ENCODE measurements at places on chromosomes 5 and 9.

- no peak for DNase-seq
Measured at GRCh38 chr5:154647761-154648145, 107.4 kb upstream of the LARP1 start.

- DNase-seq: no peak
Measured at GRCh38 chr5:54725391-54726280, 208.1 kb downstream of the SNX18 start.

- DNase-seq: no peak
Measured at GRCh38 chr5:157366741-157367674, 93.0 kb upstream of the NIPAL4 start.

DNA sequence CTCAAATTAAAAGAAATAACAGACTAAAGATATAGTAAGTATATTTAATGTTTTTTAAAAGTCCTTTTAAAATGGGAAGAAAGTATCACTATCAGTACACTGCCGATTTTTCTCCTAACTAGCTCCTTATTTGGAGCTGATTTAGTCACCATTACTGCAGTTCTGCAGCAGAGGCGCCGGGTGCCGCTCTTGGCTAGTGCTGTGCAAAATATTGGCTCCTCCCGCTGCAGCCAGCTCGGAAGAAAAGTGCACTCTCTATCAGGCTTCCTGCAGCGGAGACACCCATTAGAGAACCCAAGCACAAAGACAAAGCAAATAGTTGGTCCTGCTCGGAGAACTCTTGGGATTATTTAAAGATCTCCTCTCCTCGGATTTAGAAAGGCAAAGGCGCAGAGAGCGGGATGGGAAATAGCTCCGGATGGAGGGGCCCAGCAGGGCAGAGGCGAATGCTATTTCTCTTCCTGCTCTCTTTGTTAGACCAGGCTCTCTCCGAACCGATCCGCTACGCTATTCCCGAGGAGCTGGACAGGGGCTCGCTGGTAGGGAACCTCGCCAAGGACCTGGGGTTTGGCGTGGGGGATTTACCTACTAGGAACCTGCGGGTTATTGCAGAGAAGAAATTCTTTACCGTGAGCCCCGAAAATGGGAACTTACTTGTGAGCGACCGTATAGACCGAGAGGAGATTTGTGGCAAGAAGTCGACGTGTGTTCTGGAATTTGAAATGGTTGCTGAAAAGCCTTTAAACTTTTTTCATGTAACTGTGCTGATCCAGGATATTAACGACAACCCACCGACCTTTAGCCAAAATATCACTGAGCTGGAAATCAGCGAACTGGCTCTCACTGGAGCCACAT lies at the start of gene PCDHGB3:
PCDHGB3 (plus strand) TSS at position 249 of the 855 bp plus-strand sequence; CDS start at position 402, 153 bp downstream.
- no peak for DNase-seq

GRCh38 chr5:140596321-140596741 lies 31.7 kb downstream of the SLC35A4 start:
- DNase-seq: no peak

DNA sequence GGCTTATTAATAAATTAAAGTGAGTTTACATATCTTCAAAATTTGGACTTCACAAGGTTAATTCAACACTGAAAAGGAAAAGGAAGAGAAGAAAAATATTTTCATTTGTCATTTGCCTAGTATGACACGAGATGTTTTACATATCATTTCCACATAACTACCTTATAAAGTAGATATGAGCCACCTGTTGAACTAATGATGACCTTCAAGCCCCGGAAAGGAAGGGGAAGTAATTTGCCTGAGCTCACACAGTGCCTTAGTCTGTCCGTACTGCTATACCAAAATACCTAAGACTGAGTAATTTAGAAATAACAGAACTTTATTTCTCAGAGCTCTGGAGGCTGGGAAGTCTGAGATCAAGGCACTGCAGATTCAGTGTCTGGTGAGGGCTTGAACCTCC lies 17.9 kb downstream of the CMYA5 start:
- no peak for DNase-seq

DNA sequence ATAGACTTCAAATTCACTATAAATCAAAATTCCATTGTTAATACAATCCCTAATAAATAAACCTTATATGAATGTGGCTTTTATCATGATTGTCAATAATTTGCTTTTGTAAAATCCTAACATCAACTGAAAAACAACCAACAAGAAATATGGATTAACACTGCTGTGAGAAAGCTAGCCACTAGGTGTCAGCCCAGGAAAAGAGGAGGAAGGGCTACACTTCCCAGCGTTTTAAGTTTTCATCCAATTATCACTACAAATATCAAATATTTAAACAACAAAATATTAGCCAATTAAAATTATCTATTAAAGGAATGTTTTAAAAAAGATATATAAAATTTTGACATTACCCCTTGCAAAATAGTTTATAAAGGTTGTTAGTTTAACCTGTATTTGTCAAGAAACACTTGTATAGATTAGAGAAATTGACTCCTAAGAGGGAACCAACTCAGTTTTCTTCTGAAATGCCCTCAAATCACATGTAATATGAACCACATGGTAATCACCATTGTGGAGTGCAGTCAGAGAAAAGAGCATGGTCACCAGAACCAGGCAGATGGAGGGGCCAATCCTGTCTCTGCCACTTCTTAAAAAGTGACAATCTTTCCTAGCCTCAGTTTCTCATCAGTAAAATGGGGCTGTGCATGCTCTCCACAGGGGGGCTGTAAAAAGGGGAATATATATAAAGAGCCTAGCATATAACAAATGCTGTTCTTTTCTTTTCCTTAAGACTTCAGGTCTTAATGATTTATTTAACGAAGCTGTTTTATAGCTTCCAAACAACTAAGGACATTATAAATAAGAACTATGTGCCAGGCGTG lies 188.2 kb downstream of the CRB2 start:
- DNase-seq: no peak

GRCh38 chr9:123763910-123764588 lies 165.9 kb downstream of the DENND1A start:
- no peak for DNase-seq

GRCh38 chr5:153480401-153480800 lies 10.1 kb upstream of the GRIA1 start:
- no peak for DNase-seq

DNA sequence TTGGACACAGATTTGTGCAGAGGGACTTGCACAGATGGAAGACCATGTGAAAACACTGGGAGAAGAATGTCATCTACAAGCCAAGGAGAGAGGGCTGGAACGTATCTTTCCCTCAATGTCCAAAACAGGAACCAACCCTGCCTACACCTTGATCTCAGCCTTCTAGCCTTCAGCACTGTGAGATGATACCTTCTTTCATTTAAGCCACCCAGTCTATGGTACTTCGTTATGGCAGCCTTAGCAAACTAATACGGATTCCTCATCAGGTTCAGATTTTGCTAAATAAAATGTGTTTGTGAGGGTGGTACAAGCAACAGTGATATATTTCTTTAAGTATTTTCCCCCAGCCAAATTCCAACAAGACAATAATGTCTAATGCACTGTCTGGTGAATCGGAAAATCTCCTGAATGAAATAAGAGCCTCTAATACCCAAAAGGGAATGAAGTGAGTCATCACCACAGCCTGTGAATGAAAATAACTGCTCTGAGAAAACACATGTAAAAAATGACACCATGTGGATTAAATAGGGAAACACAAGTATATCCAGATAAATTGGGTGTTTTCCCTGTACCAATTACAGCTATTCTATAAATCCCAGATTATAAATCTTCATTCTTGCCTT lies 182.8 kb upstream of the TARS1 start:
- DNase-seq: no peak

- DNase-seq: no peak
Measured at GRCh38 chr5:123813937-123814624, 302.1 kb downstream of the CSNK1G3 start.

DNA sequence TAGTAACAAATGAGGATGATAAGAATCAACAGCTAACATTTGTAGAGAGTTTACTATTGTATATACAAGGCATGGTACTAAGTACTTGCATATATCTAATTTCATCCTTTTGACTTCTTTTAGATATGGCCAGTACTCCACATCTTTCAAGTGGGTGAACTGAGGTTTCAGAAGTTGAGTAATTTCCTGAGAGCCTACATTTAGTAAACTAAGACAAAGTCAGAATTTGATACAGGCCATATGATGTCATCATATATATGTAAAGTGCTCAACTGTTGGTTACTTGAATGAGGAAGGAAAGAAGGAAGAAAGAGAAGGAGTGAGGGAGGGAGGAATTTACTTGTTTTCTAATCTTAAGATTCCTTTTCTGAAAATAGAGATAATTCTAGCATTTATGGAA lies 52.8 kb downstream of the GRIA1 start:
- no peak for DNase-seq

DNA sequence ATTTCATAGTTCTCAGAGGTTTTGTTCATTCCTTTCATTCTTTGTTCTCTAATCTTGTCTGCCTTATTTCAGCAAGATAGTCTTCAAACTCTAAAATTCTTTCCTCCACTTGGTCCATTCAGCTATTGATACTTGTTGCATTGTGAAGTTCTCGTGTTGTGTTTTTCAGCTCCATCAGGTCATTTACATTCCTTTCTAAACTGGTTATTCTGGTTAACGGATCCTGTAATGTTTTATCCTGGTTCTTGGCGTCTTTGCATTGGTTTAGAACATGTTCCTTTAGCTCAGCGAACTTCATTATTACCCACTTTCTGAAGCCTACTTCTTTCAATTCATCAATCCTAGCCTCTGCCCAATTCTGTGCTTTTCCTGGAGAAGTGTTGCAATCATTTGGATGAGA lies 45.1 kb upstream of the TXNDC8 start:
- no peak for DNase-seq

GRCh38 chr9:123375469-123376132 lies 19.6 kb downstream of the CRB2 start:
- no peak for DNase-seq

- no peak for DNase-seq
Measured at GRCh38 chr5:13214182-13214581, 730.3 kb downstream of the DNAH5 start.

- no peak for DNase-seq
Measured at GRCh38 chr9:8558176-8558575, 758.6 kb upstream of the DMAC1 start.

DNA sequence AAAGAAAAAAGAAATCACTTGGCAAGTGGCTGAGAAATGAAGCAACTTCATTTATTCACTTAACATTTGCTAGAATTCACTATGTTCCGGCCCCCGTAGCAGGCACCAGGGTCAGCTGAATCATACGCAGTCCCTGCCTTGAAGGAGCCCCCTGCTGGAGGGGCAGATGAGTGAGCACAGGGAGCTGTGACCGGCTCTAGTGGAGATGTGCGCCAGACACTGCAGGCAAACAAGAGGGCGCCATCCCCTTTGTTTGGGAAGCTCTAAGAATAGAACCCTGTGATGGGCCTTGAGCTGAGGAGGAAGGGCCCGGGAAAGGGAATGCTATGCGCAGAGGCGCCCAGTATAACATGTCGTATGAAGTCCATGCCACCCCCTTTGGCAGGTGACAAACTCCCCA lies 20.2 kb upstream of the RPL26L1 start:
- DNase-seq: no peak

GRCh38 chr5:72836810-72837209 lies 20.3 kb downstream of the TNPO1 start:
- no peak for DNase-seq

DNA sequence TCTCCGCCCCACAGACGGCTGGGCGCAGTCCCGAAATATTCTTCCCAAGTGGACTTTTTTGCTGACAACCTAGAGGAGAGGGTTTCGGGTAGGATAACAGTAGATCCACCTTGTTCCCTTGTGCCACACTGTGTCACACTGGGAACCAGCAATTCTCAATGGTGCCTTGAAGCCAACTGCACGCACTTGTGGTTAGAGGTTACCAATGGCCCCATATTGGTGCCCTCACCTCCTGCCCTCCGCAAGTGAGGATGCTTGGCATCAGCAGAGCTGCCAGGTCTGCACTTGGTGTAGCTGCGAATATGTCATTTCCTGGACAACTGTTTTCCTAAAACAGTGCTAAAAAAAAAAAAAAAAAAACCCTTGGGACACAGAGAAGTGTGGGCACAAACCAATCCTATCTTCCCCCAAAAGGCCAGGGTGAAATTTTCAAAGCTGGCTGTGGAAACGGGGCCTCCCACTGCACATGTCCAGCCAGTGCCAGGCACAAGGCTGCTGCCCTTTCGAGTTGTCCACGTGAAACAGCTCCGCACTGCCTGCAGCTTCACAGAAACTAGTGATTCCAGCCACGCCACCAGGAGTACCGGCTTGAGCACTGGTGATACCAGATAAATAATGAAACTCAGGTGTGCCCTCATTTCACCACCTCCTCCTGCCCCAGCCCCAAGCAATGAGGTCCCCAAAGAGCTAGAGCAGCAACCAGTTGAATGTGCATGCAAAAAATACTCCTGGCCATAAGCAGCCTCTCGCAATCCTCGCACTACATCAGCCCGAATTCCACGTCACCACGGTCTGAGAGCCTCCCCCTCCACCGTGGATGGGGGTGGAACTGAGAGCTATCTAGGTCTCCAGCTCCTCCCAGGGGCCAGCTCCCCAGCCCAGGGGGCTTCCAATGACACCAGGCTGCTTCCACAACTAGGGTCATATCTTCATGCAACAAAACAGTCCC lies 51.2 kb downstream of the USP20 start:
- DNase-seq: no peak

DNA sequence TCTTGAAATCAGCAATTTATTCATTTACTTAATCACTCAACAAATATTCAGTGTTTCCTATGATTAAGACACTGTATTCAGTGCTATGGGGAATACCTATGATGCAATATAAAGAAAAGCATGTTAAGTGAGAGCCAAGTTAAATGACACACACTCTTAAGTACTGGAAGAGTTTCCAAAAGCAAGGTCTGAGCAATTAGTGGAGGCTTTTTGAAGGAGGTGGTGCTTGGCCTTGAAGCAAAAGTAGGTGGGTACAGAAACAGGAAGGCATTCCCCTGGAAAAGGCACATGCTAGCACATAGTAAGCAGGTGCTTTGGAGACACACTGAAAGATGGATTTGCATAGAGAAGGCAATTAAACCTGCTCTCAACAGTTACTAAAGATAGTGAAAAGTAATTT lies 4.0 kb downstream of the TSLP start:
- DNase-seq: no peak

GRCh38 chr5:180006141-180006540 lies 65.4 kb downstream of the RNF130 start:
- DNase-seq: no peak

GRCh38 chr9:121333950-121334773 lies 35.9 kb downstream of the STOM start:
- DNase-seq: no peak

Data from H1 (cell line).